ENCODE measurements at places on chromosomes 3 and 15.
A peak's percentile ranks its signal among the peaks of the same experiment; 100 is the strongest.

- no peaks in the 10 kb centered on the region for H3K4me1 ChIP-seq
- no peak overlapping the region for H3K27ac ChIP-seq
- no peak overlapping the region for H3K4me3 ChIP-seq
- no peak for DNase-seq
- H3K27me3 ChIP-seq: no peaks in the 10 kb centered on the region
- H3K36me3 ChIP-seq: no peaks in the 10 kb centered on the region
Observed at GRCh38 chr15:25985165-25985564, 122.0 kb upstream of the ATP10A start.

DNA sequence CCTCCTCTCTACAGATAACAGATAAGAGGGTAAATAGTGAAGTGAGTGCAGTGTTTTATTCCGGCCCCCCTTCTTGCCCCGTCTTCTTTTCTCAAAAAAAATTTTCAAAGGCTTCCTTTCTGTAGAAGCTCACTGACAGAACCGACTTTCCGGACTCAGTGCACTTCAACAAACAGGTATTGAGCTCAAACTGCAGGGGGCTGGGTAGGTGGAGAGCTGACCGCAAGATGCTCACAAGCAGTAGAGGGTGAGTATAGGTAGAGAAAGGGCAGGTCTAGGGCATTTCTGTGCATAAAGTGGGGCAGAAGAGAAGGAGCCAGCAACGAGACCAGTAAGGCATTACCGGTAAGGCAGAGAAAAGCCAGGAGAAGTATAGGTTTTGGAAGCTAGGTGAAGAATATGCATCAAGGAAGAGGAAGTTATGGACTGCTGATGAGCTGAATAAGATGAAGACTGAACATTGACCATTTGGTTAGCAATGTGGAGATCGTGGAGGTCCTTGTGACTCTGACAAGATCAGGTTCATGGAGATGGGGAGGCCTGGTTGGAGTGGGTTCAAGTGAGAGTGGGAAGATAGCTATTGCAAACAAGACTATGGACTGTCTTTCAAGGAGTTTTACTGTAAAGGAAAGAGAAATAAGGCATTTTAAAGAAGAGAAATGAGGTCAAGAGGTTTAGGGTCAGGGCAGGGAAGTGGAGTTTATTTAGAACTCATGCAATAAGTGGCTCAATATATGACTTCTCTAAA, 97.4 kb downstream of the ST6GAL1 start:
- peak overlapping the region; percentile 76 for H3K4me3 ChIP-seq
- peaks cover 63% of the 10 kb centered on the region for H3K4me1 ChIP-seq
- no peaks in the 10 kb centered on the region for H3K27me3 ChIP-seq
- H3K27ac ChIP-seq: peak overlapping the region; percentile 75
- DNase-seq: peak; percentile 60

DNA sequence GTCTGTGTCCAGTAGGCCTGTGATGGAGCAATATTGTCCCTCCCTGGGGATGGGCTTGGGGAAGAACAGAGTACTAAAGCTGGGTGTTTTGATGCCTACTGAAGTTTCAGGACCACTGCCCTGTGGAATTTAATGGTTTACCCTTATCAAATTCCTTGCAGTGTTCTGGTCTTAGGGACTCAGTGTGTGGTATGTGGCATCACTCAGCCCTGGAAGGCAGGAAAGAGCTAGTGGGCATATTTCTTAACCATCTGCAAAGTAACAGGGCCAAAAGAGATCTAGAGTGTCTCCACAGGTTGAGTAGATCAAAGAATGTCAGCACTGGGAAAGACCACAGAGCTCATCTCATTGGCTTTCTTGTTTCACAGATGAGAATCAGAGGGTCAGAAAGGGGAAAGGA, 11.8 kb upstream of the SCN10A start:
- no peaks in the 10 kb centered on the region for H3K36me3 ChIP-seq
- no peaks in the 10 kb centered on the region for H3K4me1 ChIP-seq
- no peak overlapping the region for H3K4me3 ChIP-seq

- no peaks in the 10 kb centered on the region for H3K4me1 ChIP-seq
- DNase-seq: no peak
- H3K27me3 ChIP-seq: no peaks in the 10 kb centered on the region
- no peak overlapping the region for H3K4me3 ChIP-seq
- H3K36me3 ChIP-seq: peaks cover 41% of the 10 kb centered on the region
Observed at GRCh38 chr3:119864476-119864875, 82.6 kb downstream of the NR1I2 start.

DNA sequence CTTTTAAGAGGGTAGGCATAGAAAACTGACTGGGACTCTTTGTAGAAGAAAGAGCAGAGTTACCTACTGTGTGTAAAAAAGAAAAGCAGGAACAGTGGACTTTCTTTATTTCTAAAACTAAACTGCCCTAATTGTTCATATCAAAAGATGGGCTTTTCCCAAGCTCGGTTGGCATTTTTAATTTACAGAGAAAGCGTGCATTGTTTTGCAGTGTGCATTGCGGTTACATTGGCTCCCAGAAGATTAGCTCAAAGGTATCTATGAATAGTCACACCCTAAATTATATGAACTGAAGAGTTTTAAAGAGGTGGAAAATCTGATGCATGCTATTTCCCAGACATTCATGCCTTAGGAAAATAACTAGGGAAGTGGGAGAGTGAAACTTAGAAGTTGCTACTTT, 36.5 kb downstream of the MITF start:
- no peaks in the 10 kb centered on the region for H3K4me1 ChIP-seq
- no peaks in the 10 kb centered on the region for H3K27me3 ChIP-seq
- H3K4me3 ChIP-seq: no peak overlapping the region
- DNase-seq: no peak

- no peaks in the 10 kb centered on the region for H3K36me3 ChIP-seq
- H3K4me3 ChIP-seq: no peak overlapping the region
- H3K27me3 ChIP-seq: no peaks in the 10 kb centered on the region
- no peak overlapping the region for H3K27ac ChIP-seq
Observed at GRCh38 chr3:75978686-75979085, 193.3 kb upstream of the ZNF717 start.

DNA sequence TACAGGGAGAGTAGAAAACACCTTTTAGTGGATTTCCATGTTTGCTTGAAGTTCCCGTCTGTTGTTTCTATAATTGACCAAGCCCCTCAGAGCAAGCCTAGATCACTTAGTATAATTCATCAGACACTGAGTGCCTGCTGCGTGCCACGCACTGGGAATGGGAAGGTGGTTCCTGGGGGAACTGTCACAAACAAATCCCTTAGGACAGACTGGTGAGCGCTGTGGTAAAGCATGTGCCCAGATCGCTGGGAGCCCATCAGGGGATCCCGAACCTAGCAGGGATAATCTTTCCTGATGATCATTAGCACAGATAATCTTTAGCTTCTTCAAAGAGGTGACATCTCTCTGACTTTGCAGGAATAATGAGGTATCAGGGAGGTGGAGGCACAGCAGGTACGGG, 9.6 kb downstream of the MRPS11 start:
- peaks cover 2% of the 10 kb centered on the region for H3K4me1 ChIP-seq
- DNase-seq: no peak
- no peak overlapping the region for H3K4me3 ChIP-seq
- no peaks in the 10 kb centered on the region for H3K27me3 ChIP-seq

GRCh38 chr3:127039719-127040118, 56.8 kb downstream of the PLXNA1 start:
- no peaks in the 10 kb centered on the region for H3K4me1 ChIP-seq
- H3K4me3 ChIP-seq: no peak overlapping the region
- H3K27me3 ChIP-seq: no peaks in the 10 kb centered on the region
- no peak overlapping the region for H3K27ac ChIP-seq
- no peak for DNase-seq

- DNase-seq: no peak
- H3K36me3 ChIP-seq: no peaks in the 10 kb centered on the region
- H3K4me3 ChIP-seq: no peak overlapping the region
- no peaks in the 10 kb centered on the region for H3K4me1 ChIP-seq
- no peak overlapping the region for H3K27ac ChIP-seq
Observed at GRCh38 chr15:86488046-86488445, 408.4 kb downstream of the AGBL1 start.

- peaks cover 31% of the 10 kb centered on the region for H3K36me3 ChIP-seq
- H3K4me3 ChIP-seq: peak overlapping the region; percentile 87
- peaks cover 72% of the 10 kb centered on the region for H3K4me1 ChIP-seq
- no peaks in the 10 kb centered on the region for H3K27me3 ChIP-seq
Observed at GRCh38 chr3:30608598-30608947, 2.2 kb downstream of the TGFBR2 start.

- DNase-seq: no peak
- peaks cover 25% of the 10 kb centered on the region for H3K36me3 ChIP-seq
- no peaks in the 10 kb centered on the region for H3K27me3 ChIP-seq
- H3K4me3 ChIP-seq: no peak overlapping the region
Observed at GRCh38 chr3:195876297-195877064, 31.9 kb downstream of the TNK2 start.

- no peak overlapping the region for H3K27ac ChIP-seq
- no peak overlapping the region for H3K4me3 ChIP-seq
- no peaks in the 10 kb centered on the region for H3K36me3 ChIP-seq
- no peak for DNase-seq
Observed at GRCh38 chr3:182713111-182713510, 80.2 kb upstream of the ATP11B start.

DNA sequence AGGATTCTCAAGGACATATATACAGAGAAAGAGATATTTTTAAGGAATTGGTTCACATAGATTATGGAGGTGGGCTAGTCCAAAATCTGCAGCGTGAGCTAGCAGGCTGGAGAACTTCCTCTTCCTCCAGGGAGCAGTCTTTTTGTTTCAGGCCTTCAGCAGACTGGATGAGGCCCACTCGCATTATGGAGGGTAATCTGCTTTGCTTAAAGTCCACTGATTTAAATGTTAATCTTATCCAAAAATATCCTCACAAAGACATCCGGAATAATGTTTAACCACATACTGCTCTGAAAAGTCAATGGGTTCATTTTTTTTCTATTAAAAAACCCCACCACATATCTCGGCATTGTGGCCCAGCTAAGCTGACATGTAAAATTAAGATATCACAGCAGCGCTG, 22.2 kb upstream of the NRROS start:
- H3K36me3 ChIP-seq: no peaks in the 10 kb centered on the region
- H3K4me3 ChIP-seq: no peak overlapping the region
- H3K27me3 ChIP-seq: no peaks in the 10 kb centered on the region
- H3K4me1 ChIP-seq: peaks cover 33% of the 10 kb centered on the region
- H3K27ac ChIP-seq: no peak overlapping the region

DNA sequence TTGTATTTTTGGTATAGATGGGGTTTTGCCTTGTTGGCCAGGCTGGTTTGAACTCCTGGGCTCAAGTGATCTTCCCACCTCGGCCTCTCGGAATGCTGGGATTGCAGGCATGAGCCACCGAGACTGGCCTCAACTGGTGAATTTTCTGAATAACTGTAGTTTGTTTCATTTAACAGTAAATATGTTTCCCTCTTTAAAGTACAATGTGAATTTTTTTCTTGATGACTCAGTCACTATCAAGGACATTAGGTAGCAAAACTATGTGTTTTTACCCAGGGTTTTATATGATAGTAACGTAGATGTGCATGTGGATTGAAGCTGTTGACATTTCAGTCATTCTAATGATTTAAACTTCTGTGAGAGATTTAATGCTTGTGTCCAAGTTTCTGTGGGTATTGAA, 40.2 kb upstream of the MAPKBP1 start:
- no peaks in the 10 kb centered on the region for H3K27me3 ChIP-seq
- no peak overlapping the region for H3K27ac ChIP-seq
- H3K4me1 ChIP-seq: no peaks in the 10 kb centered on the region
- H3K4me3 ChIP-seq: no peak overlapping the region
- DNase-seq: no peak
- H3K36me3 ChIP-seq: peaks cover 33% of the 10 kb centered on the region

GRCh38 chr15:99050328-99050980, 42.9 kb upstream of the PGPEP1L start:
- H3K27ac ChIP-seq: no peak overlapping the region
- no peaks in the 10 kb centered on the region for H3K36me3 ChIP-seq
- no peak for DNase-seq
- peaks cover 10% of the 10 kb centered on the region for H3K27me3 ChIP-seq
- no peak overlapping the region for H3K4me3 ChIP-seq
- peaks cover 4% of the 10 kb centered on the region for H3K4me1 ChIP-seq

- no peak overlapping the region for H3K4me3 ChIP-seq
- DNase-seq: no peak
- peaks cover 21% of the 10 kb centered on the region for H3K4me1 ChIP-seq
- H3K27me3 ChIP-seq: peaks cover 8% of the 10 kb centered on the region
- no peaks in the 10 kb centered on the region for H3K36me3 ChIP-seq
- H3K27ac ChIP-seq: no peak overlapping the region
Observed at GRCh38 chr3:12235691-12236090, 53.2 kb upstream of the PPARG start.

DNA sequence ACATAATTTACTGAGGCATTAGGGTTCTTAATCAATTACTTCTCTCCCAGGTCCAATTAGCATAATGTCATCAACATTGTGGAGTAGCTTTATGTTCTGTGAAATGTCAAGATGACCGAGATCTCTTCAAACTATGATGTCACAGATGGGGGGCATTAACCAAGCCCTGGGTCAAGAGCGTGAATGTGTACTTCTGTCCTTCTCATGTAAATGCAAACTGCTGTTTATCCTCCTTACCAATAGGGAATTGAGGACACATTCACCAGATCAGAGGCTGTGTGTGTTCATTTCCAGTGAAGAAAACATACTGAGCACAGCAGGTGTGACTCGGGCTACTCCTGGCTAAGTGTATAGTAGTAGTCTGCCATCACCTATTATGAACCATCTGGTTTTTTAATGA, 177.9 kb downstream of the MINAR1 start:
- H3K4me3 ChIP-seq: no peak overlapping the region
- no peaks in the 10 kb centered on the region for H3K36me3 ChIP-seq
- peaks cover 5% of the 10 kb centered on the region for H3K27me3 ChIP-seq
- no peak for DNase-seq

DNA sequence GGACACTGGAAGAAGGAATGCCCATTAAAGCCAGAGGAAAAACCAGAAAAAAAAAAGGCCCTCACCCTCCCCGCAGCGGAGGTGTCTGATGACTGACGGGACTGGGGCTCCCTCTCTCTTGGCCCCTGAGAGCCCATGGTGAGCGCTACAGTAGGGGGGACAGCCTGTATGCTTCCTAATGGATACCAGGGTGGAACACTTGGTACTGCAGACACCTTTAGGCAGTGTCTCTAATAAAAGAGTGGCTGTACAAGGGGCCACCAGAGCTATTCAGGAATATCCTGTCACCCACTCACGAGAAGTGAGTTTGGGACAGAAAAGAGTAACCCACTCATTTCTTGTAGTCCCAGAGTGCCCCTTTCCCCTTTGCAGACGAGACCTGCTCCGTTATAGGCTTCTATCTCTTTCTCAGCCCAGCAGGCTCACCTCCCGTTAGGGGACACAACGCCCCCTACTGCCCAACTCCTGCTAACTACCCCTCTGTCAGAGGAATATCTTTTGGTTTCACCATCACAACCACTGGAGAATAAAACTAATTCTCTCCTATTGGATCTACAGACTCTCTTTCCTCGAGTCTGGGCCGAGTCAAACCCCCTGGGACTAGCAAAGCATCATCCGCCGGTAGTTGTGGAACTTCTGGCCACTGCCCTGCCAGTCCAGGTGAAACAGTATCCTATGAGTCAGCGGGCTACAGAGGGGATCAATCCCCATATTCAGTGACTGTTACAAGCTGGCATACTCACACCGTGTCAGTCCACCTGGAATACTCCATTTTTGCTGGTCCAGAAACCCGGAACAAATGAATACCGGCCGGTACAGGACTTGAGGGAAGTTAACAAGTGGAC, 40.8 kb downstream of the ZBTB11 start:
- no peaks in the 10 kb centered on the region for H3K27me3 ChIP-seq
- no peaks in the 10 kb centered on the region for H3K36me3 ChIP-seq
- no peak overlapping the region for H3K27ac ChIP-seq

Data from activated T-helper 2 cell treated with anti-CD3 and anti-CD28 coated beads, Interferon-gamma antibody, Interleukin-2, Interleukin-4, amounts not matched to agents 10 μg/mL and 5 μg/mL and 100 μg/mL, durations not matched to agents 14 hours and 24 hours and 36 hours (primary cell).